ENCODE measurements at places on chromosomes 12 and 14.

GRCh38 chr12:109047081-109047805 lies 5.1 kb upstream of the USP30 start:
- DNase-seq = no peak

GRCh38 chr14:53958628-53959027 lies 2.0 kb upstream of the BMP4 start:
- no peak for DNase-seq

- DNase-seq = no peak
These were observed 75.1 kb upstream of the DBX2 start for GRCh38 chr12:45125997-45126396.

- DNase-seq = peak; percentile 36
These were observed 228.1 kb upstream of the AMIGO2 start for GRCh38 chr12:47307680-47308399.

- no peak for DNase-seq
These were observed 62.3 kb downstream of the NIN start for GRCh38 chr14:50768680-50769079.

- no peak for DNase-seq
These were observed 1.2 kb downstream of the RPLP0 start for GRCh38 chr12:120199595-120200306.

GRCh38 chr14:37591311-37591940 lies 3.6 kb downstream of the FOXA1 start:
- DNase-seq = no peak

DNA sequence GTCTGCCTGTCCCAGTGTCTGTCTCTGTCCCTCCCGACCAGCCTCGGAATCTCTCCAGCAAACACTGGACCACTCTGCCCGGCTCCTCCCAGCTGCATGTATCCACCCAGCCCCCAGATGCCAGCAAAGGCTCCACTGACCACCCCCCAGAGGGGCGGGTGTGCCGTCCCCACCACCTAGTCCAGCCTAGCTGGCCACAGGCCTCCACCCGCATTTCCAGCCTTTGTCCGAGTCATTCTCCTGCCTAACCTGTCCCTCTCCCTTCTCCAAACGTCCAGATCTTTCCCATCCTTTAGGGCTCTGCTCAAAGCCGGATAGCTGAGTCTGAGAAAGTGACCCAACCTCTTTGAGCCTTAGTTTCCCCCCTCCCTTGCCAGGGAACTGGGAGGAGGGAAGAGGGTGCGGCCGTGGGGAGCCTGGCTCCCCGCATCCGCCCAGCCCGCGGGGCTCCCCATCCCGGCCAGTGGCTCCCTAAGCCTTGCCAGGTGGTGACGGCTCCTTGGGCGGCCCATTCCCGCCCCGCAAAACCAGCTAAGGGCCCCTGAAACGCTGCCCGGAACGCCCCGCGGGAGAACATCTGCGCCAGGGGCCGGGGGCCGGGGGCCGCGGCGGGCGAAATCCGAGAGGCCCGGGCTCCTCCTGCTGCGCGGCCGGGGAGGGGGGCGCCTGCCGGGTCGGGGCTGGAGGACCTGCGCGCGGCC lies 34.6 kb upstream of the ANKRD9 start:
- no peak for DNase-seq
